ENCODE measurements at places on chromosomes 16 and 17. TPM values are rescaled to one million over a fixed set of nuclear protein-coding genes. Genes with fewer than 3 reads are reported as not detected.

The PARN gene
- 53.0 TPM for total RNA-seq

The C17orf78 gene
- total RNA-seq, result not detected

The STX8 gene
- total RNA-seq, result 60.6 TPM

The KRT33B gene
- not detected for total RNA-seq

The GP1BA gene
- total RNA-seq, result not detected

The CCDC40 gene
- 11.0 TPM for total RNA-seq

DNA sequence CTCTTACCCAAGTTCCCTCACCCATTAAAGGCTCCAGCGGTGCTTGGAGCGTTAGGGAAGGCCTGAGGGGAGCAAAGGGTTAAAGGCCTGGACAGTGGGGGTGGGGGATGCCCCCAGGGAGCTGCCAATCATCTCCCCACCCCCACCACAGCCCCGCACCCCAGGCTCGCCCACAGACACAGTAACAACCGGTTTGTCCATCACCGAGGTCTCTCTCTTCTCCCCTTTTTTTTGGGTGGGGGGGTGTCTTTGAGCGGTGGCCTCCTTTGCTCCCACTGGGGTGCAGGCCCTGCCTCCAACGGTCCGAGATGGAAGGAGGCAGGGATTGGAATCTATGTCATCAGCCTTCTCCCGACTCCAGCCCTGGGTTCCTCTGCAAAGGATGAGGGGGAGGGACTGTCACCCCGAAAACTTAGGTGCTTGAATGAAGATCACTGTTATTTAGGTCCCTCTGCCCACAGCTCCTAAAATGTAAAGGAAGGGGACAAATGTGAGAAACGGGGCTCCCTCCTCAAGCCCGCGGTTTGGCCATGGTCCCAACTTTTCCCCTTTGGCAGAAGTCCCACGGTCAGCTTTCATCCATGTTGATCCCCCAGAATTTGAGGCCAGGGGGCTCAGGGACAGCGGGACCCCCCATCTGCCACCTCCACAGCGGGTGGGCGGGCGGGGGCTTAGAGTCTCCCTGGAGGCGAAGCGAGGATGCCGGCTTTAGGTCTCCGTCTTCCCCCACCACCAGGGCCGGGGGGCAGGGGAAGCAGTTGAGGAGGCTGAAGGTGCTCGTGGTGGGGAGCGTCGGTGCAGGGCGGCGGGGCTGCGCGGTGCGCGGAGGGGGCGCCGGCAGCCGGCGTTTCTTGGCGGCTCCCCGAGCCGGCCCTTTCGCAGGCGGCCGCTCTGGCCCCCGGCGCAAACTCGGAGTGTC, 1.7 kb downstream of the EPOP start:
- H3K27me3 ChIP-seq, result no peaks in the 10 kb centered on the region
- H3K4me1 ChIP-seq, result peaks cover 23% of the 10 kb centered on the region
- DNase-seq, result no peak
- H3K36me3 ChIP-seq, result no peaks in the 10 kb centered on the region

GRCh38 chr16:80993307-80993706, 13.4 kb downstream of the CMC2 start:
- H3K27me3 ChIP-seq, result no peaks in the 10 kb centered on the region
- H3K36me3 ChIP-seq, result peaks cover 7% of the 10 kb centered on the region
- DNase-seq, result peak; percentile 67
- peak overlapping the region; percentile 19 for H3K4me3 ChIP-seq

GRCh38 chr17:19539841-19540311, 6.2 kb downstream of the SLC47A1 start:
- DNase-seq, result no peak
- no peak overlapping the region for H3K4me3 ChIP-seq
- H3K27me3 ChIP-seq, result peaks cover 3% of the 10 kb centered on the region
- no peaks in the 10 kb centered on the region for H3K36me3 ChIP-seq
- no peak overlapping the region for H3K27ac ChIP-seq
- peaks cover 10% of the 10 kb centered on the region for H3K4me1 ChIP-seq

- no peak overlapping the region for H3K4me3 ChIP-seq
- no peaks in the 10 kb centered on the region for H3K36me3 ChIP-seq
- H3K4me1 ChIP-seq, result no peaks in the 10 kb centered on the region
- no peaks in the 10 kb centered on the region for H3K27me3 ChIP-seq
- no peak for DNase-seq
These were observed 14.6 kb downstream of the SCIMP start for GRCh38 chr17:5220074-5220473.

GRCh38 chr16:50630394-50631020, 50.6 kb downstream of the SNX20 start:
- H3K27ac ChIP-seq, result no peak overlapping the region
- no peak overlapping the region for H3K4me3 ChIP-seq
- DNase-seq, result no peak
- H3K4me1 ChIP-seq, result no peaks in the 10 kb centered on the region

GRCh38 chr16:77511053-77511452, 76.2 kb upstream of the ADAMTS18 start:
- DNase-seq, result no peak
- peaks cover 60% of the 10 kb centered on the region for H3K27me3 ChIP-seq
- H3K36me3 ChIP-seq, result no peaks in the 10 kb centered on the region
- no peak overlapping the region for H3K27ac ChIP-seq

- no peaks in the 10 kb centered on the region for H3K4me1 ChIP-seq
- no peaks in the 10 kb centered on the region for H3K36me3 ChIP-seq
- no peak overlapping the region for H3K27ac ChIP-seq
- H3K27me3 ChIP-seq, result no peaks in the 10 kb centered on the region
- H3K4me3 ChIP-seq, result no peak overlapping the region
These were observed 50.1 kb downstream of the LMF1 start for GRCh38 chr16:920717-921116.

DNA sequence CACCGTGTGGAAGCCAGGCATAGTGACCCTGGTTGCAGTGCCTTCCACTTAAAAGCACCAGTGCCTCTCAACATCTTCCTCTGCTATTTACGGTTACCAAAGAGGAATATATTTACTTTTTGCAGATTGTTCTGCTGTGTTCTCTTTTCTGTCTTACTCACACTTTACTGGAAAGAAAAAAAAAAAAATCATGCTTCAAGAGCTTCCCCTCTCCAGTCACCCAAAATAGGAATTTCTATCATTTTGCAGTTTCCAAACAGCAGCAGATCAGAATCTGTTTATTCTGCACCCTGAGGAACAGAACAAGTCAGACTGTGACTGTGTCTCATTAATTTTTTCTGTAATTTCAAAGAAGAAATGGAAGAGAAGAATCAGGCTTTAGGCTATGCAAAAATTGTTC, 96.1 kb downstream of the KCNJ2 start:
- no peak overlapping the region for H3K27ac ChIP-seq
- no peaks in the 10 kb centered on the region for H3K27me3 ChIP-seq
- no peak for DNase-seq
- H3K4me1 ChIP-seq, result no peaks in the 10 kb centered on the region

DNA sequence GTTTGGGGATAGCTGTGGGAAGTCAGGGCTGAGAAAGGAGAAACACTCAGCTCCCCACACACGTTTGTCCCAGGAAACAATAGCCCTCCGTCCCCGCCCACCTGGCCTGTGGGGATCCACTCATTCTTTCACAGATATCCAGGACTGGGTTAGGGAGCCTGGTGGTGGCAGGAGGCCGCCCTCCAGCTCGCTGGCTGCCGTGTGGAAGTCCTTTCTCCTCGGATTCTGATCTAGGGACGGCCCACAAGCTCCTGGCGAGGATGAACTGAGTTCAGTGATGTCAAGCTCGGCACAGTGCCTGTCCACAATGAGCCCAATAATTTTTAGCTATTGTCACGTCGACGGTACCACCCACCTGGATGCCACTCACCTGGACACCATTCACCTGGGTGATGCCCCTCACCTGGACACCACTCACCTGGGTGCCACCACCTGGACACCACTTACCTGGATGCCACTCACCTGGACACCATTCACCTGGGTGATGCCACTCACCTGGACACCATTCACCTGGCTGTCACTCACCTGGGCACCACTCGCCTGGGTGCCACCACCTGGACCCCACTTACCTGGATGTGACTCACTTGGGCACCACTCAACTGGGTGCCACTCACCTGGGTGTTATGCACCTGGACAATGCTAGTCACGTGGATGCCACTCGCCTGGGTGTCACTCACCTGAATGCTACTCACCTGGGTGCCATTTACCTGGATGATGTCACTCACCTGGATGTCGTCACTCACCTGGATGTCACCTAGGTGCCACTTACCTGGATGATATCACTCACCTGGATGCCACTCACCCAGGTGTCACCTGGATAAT, 172.5 kb upstream of the FOXF1 start:
- H3K4me1 ChIP-seq, result no peaks in the 10 kb centered on the region
- no peak overlapping the region for H3K4me3 ChIP-seq
- H3K27ac ChIP-seq, result no peak overlapping the region
- H3K36me3 ChIP-seq, result no peaks in the 10 kb centered on the region
- peaks cover 81% of the 10 kb centered on the region for H3K27me3 ChIP-seq
- no peak for DNase-seq

DNA sequence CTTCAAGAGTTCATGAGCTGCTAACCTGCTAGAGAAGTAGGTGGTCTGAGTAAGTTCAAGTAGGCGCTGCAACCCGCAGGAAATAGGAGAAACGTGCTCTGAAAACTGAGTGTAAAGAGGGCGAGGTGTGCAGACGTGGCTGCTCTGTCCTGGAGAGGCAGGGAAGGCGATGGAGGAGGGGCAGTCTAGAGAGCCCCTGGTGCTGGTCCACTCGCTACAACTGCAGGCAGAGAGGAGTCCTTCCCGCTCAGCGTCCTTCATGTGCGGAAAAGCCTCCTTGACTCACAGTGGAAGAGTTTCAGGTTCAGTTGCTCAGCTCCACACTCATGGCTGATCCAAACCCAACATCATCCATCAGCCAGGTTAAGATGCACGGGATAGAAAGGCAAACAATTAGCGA, 12.1 kb downstream of the ABCA3 start:
- H3K27me3 ChIP-seq, result peaks cover 9% of the 10 kb centered on the region
- no peaks in the 10 kb centered on the region for H3K4me1 ChIP-seq
- H3K36me3 ChIP-seq, result no peaks in the 10 kb centered on the region
- H3K4me3 ChIP-seq, result no peak overlapping the region

DNA sequence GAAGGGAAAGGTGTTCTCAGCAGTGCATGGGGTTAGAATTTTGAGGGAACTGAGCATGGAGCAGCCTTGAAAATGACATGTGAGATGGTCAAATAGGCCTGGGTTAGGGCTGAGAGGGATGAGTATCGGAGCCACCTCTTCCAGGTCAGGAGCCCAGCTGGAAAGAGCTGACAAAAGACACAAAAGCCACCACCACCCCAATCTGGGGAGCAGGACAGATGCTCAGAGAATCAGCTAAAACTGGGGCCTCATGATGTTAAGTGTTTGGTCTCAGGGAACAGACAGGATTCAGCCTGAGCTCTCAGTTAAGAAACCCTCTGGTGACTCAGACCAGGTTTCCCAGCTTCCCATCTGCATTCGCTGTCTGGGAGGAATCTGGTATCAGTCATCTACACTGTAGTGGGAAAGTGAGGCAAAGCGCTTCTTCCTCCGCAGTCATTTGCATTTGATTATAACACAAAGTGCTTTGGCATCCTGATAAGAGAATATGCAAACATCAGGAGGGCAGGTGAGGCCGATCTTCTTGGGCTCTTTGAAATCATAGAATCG, 2.6 kb downstream of the WNT9B start:
- H3K4me3 ChIP-seq, result no peak overlapping the region
- no peaks in the 10 kb centered on the region for H3K36me3 ChIP-seq
- DNase-seq, result no peak
- no peaks in the 10 kb centered on the region for H3K4me1 ChIP-seq

GRCh38 chr17:43952724-43953666, 745 bp downstream of the PYY start:
- H3K27ac ChIP-seq, result no peak overlapping the region
- H3K4me1 ChIP-seq, result no peaks in the 10 kb centered on the region
- H3K36me3 ChIP-seq, result no peaks in the 10 kb centered on the region
- H3K27me3 ChIP-seq, result peaks cover 19% of the 10 kb centered on the region

GRCh38 chr16:85573045-85573695, 40.0 kb upstream of the GSE1 start:
- no peak overlapping the region for H3K27ac ChIP-seq
- peaks cover 28% of the 10 kb centered on the region for H3K4me1 ChIP-seq
- H3K4me3 ChIP-seq, result no peak overlapping the region

- H3K27me3 ChIP-seq, result no peaks in the 10 kb centered on the region
- H3K27ac ChIP-seq, result no peak overlapping the region
- no peaks in the 10 kb centered on the region for H3K4me1 ChIP-seq
- no peak overlapping the region for H3K4me3 ChIP-seq
These were observed 112.0 kb upstream of the METRNL start for GRCh38 chr17:82967268-82968032.

DNA sequence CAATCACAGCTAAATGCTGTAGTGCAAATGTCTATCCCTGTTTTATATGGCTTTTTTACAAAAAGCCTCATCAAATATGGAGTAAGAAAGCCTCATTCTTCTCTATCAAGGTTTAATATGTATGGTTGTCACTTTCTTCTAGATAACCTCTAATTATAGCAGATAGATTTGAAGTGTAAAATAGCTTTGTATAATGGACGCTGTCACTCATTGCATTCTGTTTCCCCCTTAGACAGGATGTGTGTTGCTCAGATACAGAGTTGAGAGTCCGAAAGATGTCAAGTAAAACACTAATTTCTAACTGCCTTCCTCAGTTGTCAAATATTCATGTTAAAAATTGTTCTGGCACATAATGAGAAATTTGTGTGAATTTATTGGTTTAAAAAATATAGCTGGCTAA, 88.0 kb downstream of the NLK start:
- peaks cover 8% of the 10 kb centered on the region for H3K36me3 ChIP-seq
- H3K27me3 ChIP-seq, result no peaks in the 10 kb centered on the region
- H3K4me1 ChIP-seq, result no peaks in the 10 kb centered on the region
- H3K4me3 ChIP-seq, result no peak overlapping the region

Measured in PC-9 (cell line).